NCI-H748 treated with DMSO at 0.1 percent for 48 hours (cell line): ENCODE measurements at places on chromosomes 4 and X.
A peak's percentile ranks its signal among the peaks of the same experiment; 100 is the strongest.

DNA sequence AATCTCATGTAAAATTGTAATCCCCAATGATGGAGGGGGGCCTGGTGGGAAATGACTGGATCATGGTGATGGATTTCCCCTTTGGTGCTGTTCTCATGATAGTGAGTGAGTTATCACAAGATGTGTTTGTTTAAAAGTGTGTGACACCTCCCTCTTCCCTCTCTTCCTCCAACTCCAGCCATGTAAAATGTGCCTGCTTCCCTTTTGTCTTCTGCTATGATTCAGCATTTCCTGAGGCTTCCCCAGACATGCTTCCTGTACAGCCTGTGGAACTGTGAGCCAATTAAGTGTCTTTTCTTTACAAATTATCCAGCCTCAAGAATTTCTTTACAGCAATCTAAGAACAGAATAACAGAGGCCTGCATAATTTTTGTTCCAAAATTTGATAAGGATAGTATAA lies 85.2 kb downstream of the ANAPC10 start:
- no peak for DNase-seq

DNA sequence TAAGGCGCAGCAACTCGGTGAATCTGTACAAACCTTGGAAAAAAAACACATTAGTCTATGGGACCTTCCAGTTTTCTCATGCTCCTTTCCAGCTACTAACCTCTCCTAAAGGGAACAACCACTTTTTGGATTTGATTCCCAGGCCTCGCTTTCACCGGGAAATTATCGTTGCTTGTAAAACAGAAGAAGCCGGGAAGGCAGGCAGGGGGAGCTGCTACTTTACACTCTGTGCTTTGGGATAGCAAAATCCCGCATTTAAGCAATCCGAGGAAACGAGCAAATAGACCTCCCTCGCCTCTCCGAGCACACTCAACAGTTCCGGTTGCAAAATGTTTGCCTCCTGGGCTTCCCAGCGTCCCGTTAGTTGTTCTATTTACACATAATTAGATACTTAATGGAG lies 1.2 kb downstream of the CD38 start:
- peak; percentile 11 for DNase-seq

GRCh38 chrX:68498508-68499379 lies at the start of gene YIPF6:
YIPF6 (plus strand) TSS chrX:68499051; CDS start chrX:68499067, 16 bp downstream.
- peak; percentile 44 for DNase-seq

DNA sequence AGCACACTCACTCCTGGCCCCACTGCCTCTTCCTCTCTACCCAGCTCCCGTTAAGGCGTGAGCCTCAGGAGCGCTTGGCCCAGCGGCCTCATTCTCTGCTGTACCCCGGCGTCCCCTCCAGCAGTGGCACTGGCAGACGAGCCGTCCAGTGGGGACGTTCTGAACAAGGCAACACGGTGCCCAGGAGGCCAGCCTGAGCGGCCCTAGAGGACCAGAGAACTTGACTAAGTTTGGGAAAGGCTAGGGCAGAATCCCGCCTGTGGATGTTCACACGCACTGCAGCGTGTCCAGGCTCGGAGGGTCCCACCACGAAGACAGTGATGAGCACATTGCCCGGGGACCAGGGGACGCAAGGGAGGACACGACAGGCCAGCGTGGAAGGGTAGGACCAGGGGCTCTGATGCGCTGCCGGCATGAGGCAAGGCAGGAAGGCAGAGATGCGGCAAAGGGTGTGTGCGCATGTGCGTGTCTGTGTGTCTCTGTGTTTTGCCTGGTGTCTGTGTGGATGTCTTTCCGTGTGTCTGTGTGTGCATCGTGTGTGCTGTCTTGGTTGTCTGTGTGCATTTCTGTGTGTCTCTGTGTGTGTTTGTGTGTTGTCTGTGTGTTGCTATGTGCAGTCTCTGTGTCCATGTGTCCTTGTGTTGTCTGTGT lies 89.4 kb downstream of the ABLIM2 start:
- no peak for DNase-seq

- no peak for DNase-seq
These were observed 22.2 kb downstream of the SATL1 start for GRCh38 chrX:85221361-85221760.

- peak; percentile 40 for DNase-seq
These were observed at the start of gene ASB9 for GRCh38 chrX:15269618-15270521. ASB9 (minus strand) TSS chrX:15270083; CDS start chrX:15269874, 209 bp downstream.

DNA sequence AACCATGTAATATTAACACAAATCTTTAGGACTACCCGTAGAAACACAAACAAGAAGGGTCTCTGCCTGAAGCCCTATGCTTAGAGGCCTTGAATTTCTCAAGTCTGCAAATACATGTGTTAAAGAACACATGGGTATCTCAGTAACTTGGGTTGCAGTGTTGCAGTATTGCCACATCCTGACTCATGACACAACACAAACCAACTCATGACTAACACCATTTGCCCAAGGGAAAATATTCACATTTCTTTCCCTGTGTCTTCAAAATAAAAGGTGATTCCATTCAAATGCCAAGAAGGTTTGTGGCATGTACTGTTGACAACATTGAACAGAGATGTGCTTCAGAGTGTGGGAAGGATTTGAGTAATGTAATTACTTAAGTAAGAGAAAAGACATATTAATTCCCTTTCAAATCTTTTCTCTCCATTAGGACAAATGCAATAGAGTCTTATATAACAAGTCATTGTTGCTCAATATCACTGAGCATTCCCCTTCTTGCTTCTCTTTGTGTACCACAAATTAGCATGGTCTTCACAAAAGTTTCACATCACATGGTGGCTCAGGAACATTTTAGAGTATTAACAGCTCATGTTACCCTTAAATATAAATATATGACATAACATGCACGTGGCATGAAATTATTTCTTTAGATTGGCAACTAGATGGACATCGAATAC lies 487.1 kb downstream of the STPG2 start:
- DNase-seq = no peak

- DNase-seq = no peak
These were observed 840 bp downstream of the GUF1 start for GRCh38 chr4:44679060-44679459.

GRCh38 chr4:119152741-119153140 lies 17.1 kb downstream of the MYOZ2 start:
- DNase-seq = no peak

- no peak for DNase-seq
These were observed 1193.3 kb upstream of the IGFBP7 start for GRCh38 chr4:58303456-58303855.

- DNase-seq = no peak
These were observed 32.7 kb downstream of the ACSL1 start for GRCh38 chr4:184792950-184793555.

DNA sequence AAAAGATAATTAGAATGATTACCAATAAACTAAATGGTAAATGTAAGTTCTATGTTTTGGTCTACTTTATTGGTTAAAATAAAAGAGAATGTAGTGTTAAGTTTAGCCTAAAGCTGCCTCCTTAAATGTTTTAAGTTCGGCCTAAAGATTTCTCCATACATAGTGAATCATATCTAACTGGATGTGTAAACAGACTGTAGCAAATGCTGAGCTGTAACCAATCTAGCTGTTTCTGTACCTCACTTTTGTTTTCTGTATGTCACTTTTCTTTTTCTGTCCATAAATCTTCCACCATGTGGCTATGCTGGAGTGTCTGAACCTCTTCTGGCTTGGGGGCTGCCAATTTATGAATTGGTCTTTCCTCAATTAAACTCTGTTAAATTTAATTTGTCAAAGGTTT lies 121.2 kb downstream of the TBCK start:
- DNase-seq = no peak

- DNase-seq = no peak
These were observed at the start of gene MAP3K15 for GRCh38 chrX:19514791-19515614. MAP3K15 (minus strand) TSS chrX:19515508; CDS start chrX:19515261, 247 bp downstream.

- no peak for DNase-seq
These were observed 10.2 kb upstream of the CCDC149 start for GRCh38 chr4:24923002-24923401.

GRCh38 chr4:58274553-58274952 lies 1164.4 kb upstream of the IGFBP7 start:
- no peak for DNase-seq

DNA sequence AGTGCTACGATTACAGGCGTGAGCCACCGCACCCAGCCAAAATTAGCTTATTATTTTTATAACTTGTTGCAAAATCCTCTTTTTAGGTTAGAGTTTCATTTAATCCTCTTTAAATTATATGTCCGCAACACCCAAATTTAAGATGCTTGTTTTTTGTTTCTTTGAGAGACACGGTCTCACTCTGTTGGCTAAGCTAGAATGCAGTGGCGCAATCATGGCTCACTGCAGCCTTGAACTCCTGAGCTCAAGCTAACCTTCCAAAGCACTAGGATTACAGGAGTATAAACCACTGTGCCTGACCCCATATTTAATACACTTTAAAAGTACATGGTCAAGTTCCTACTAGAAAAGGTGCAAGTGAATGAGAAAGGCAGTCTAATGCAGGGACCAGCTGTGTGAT lies 2.2 kb downstream of the RBBP7 start:
- DNase-seq = no peak

DNA sequence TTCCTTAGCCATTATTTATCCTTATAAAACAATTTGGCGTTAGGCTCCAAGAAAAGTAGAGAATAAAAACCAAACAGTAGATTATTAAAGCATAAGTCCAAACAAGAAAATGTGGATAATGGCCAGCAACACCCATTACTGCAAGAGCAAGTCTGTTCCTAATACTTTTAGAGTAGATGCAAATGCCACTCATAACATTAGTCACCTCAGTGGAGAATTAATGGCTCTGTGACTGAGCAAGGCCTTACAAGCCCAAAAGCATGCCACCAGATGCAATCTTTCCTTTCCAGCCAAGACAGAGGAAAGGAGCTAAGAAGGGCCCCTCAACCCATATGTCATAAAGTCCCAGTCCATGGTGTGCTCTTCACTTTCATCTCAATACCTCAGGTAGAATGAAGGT lies 373.8 kb downstream of the OPHN1 start:
- no peak for DNase-seq

DNA sequence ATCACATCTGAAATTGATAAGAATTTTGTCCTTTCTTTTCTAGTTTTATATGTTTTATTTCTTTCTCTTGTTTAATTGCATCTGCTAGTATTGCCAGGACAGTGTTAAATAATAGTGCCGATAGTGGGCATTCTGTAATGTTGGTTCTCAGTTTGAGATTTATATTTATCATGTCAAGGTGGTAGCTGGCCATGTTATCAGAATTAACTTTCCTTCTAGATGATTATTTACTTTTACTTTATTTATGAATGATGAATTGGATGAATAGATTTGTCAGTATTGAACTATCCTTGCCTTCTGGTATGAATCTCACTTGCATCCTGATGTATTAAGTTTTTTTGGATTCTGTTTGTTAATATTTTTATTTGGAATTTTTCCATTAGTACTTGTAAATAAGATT lies 42.7 kb downstream of the METAP1 start:
- DNase-seq = no peak

- peak; percentile 64 for DNase-seq
These were observed 42.9 kb upstream of the INTS6L start for GRCh38 chrX:135477576-135477975.

DNA sequence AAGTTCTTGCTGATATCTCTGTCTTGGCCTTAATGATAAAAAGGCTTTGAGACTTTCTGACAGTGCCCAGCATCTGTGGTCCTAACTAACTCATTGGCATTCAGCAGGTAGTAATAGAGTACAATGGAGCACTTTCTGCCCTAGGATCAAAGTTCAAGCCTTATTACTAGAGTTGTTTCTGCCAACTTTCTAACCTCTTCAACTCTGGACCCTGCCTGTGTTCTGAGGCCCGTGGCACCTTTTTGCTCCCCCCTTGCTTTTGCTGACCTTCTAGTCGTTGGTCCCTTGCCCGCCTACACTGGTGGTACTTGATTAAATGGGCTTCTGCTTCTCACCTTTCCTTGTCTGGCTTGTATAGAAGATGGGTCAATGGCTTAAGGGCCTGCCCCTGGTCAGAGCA lies 126.3 kb downstream of the PPARGC1A start:
- DNase-seq = no peak

- no peak for DNase-seq
These were observed 89.4 kb upstream of the AFAP1 start for GRCh38 chr4:8028884-8029568.

DNA sequence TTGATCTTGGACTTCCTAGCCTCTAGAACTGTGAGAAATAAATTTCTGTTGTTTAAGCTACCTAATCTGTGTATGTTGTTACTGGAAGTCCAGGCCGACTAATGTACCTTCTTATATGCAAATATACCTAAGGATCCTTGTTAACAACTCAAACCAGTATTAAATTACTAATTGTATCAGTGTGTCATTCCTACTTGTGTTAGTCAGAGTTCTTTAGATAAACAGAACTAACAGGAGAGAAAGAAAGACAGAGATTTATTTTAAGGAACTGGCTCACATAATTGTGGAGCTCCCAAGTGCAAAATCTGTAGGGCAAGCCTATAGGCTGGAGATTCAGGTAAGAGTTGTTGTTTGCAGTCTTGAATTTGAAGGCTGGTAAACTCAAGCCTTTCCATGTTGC lies 120.0 kb downstream of the ADGRL3 start:
- no peak for DNase-seq

- no peak for DNase-seq
These were observed 11.1 kb downstream of the SASH3 start for GRCh38 chrX:129790808-129791207.

DNA sequence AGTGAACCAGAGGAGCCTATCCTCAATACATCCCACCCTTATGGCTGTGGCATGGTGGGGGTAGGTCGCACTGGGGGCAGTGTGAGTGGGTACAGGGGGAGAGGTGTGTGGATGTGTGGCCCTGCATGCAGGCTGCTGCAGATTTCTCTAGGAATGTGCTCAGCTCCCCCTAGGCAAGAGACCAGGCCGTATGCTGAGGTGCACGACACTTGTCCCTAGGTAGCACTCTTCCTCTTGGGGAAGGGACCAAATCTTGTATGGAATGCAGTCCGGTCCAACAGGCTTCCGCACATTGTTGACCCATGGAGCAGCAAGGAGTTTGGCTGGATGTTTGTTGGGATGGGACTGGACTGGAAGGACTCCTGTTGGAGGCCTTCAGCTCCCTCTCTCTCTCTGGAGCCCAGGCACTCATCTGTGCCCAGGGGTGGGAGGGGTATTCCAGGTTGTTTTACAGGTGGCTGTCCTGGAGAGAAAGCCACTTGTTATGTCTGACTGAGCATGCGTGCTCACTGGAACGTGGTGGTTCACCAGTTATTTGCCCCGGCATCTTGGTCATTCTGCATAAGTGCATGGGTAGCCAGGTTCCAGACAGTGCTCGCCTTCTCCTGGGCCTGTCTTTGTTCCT lies 55.1 kb downstream of the NBDY start:
- no peak for DNase-seq
